Head of caudate nucleus (tissue), 42 donors: ENCODE measurements at places on chromosomes 5 and 9.

- DNase-seq: no peak
Measured at GRCh38 chr9:128906741-128907140, 14.0 kb upstream of the PHYHD1 start.

DNA sequence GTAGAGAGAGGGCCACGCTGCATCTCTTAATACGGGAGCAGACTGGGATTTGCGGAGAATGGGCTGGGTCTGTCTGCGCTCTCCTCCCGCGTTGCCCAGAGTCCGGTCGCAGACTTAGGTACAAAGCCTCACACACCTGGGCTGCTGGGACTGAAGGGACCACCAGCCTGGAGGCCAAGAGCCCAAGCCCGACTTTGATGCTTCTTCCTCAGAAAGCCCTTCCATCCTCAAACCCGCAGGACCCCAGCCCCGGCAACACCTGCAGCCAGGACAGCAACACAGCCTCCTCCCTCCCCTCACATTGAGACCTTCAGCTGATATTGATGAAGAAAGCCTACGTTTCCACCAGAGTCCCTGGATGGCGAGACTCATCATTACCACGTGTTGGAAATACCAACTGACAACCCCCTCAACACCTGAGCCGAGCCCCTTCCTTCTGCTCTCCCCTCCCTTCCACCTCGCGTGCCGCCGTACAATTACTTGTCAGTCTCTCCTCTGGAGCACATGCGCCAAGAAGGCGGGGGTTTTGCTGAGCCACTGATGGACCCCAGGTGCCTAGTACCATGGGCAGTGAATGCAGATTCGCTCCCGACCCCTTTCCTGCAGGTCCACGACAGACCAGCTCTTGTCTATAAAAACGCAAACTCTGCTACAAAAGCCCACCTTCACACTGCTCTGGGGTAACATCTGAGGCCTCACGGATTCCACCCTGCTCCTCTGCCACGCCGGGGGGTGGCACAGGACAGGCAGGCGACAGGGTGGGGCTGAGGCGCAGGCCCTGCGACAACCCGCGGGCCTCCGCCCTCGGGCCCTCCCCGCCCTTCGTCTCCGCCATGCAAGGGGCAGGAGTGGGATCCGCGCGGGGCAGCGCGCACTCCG is 841 bp downstream of the ASB6 start:
- no peak for DNase-seq

DNA sequence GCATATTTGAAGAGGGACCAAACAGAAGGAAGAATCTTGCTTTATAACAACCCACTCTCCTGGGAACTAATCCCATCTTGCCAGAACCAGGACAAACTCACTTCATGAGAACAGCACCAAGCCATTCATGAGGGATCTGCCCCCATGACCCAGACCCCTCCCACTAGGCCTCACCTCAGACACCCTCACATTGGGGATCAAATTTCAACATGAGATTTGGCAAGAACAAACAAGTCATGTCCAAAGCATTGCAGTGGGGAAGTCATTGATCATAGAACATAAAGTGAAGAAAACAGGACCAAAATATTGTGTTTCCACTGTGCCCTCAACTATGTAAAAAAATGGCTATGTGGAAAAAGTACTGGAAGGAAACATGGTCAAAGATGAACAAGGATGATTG is 43.9 kb downstream of the MAP1B start:
- no peak for DNase-seq

GRCh38 chr5:104344809-104345208 is 782.2 kb upstream of the NUDT12 start:
- DNase-seq: no peak

GRCh38 chr9:122217640-122218039 is 11.1 kb downstream of the LHX6 start:
- DNase-seq: no peak

- no peak for DNase-seq
Measured at GRCh38 chr5:154391788-154392187, 54.0 kb upstream of the SAP30L start.

DNA sequence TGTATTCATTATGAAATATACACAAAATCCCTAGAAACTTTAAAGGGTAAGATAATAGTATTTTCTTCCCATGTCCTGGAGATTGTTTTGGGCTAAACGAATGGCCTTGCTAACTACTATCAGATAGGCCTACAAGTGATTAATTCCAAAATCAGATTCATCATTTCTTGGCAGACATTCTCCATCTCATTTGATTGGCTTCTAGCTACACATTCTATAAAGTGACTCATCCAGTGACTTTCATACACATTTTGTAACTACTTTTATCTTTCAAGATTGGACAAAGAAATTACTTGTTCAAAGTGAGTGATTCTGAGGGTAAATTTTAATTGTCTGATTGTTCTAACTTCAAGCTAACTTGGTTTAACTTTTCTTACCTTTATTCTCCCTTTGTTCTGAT is 93.3 kb downstream of the RAPGEF6 start:
- no peak for DNase-seq

GRCh38 chr9:96660692-96661248 is 5.7 kb upstream of the PRXL2C start:
- DNase-seq: no peak

DNA sequence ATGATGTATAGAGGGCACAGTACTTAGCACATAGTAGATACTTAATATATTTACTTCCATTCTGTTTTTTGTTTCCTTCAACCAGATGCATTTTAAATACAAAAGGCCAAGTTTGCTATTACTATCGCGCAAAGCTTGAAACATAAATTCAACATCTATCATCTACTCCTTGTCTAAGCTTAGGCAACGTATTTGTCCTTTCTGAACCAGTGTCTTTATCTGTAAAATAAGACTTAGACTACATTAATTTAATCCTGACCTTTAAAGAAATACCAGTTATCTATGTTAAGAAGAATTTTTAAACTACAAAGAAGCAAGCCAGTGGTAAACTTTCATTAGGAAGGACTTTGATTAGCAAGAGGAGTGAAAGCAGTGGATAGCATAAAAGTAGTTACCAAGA is 173.0 kb downstream of the WDR70 start:
- no peak for DNase-seq

DNA sequence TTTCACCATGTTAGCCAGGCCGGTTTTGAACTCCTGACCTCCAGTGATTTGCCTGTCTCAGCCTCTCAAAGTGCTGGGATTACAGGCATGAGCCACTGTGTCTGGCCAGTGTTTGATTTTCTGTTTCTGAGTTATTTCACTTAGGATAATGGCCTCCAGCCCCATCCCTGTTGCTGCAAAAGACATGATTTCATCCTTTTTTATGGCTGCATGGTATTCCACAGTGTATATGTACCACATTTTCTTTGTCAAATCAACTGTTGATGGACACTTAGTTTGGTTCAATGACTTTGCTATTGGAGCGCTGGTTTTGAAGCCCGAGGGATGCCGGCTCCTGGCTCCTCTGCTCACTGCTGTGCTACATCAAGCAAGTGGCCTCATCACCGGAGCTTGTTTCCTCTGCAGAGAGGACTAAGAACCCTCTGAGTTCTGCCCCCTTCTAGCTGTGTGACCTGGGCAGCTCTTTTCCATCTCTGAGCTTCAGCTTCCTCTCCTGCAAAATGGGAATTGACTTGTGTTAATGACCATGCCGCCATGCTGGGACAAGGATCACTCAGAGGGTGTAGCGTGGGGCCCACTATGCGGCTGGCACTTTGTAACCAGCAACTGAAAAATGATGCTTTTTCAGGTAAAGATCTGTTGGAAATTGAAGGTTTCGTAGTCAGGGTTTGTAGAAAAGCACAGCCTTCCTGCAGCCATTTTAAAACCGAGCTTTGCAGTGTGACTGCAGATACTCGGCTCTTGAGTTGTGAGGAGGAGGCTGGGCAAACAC is 4.6 kb upstream of the NEURL1B start:
- no peak for DNase-seq

DNA sequence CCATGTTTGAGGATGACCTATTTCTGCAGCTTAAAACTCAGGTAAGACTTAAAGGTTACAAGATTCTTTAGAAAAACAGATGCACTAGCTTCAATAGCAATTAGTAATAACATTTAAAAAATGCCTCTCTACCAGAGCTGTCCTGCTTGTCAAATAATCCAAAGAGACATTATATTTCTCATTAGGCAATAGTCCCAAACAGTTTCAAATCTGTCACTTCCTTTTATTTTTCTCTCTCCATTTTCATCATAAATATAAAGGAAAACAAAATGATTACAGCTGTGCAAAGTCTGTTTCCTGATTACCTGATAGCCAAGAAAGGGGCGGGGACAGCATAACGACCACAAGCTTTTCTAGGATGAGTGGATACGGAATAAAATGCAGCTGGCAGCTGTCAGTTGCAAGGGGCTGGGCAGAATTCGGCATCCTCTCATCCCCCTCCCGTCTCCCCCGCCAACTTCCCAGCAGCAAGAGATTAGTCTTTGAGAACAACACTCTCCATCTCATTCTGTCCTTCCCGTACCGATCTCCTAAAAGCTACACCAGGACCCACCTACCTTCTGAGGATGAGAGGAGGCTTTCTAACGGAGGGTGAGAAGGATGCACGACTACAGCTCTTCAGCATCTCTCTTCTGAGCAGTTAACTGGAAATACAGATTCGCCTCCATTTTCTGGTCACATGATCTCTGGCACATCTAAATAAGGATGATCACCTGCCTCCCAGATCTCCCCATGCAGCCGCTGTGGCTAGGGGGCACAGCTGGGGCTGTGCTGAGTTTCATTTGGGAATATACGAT is 72.5 kb upstream of the PCA3 start:
- peak; percentile 72 for DNase-seq

GRCh38 chr9:127874301-127875221 is 2.9 kb downstream of the AK1 start:
- peak; percentile 28 for DNase-seq

DNA sequence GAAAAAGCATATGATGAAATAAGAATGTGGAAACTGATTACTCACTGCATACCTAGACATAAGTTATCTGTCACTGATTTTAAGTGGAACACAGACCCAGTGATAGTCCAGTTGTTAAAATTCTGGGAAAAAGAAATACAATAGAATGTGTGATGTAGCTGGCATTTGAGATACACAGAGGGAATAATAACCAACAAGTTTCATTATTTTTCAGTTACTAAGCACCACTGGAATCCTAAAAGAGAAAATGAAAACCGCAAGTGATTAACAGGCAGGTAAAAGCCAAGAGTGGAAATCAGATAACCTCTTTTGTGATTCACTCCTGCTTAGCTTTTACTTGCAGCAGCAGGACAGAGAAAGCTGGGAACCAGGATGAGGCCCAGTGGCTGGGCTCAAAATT is 994.0 kb upstream of the SEMA6A start:
- DNase-seq: no peak

DNA sequence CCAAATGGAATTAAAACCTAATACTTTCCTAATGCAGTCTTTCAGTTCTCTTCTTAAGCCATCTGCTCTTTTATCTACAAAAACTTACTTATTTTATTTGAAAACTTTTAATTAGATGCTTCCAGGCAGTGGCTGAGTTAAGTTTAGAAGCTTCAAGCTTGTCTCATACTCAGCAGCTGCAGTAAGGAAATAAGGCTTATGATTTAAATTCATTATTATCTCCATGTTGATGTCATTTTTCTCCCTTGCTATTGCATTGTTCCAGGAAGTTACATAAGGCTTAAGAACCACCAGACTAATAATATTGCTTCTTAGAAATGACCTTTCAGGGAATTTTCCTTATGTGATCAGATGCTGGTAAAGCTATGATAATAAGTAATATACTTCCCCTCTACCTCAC is 119.6 kb downstream of the PPP2R2B start:
- DNase-seq: no peak

GRCh38 chr9:72113056-72113455 is 36.2 kb upstream of the GDA start:
- no peak for DNase-seq

DNA sequence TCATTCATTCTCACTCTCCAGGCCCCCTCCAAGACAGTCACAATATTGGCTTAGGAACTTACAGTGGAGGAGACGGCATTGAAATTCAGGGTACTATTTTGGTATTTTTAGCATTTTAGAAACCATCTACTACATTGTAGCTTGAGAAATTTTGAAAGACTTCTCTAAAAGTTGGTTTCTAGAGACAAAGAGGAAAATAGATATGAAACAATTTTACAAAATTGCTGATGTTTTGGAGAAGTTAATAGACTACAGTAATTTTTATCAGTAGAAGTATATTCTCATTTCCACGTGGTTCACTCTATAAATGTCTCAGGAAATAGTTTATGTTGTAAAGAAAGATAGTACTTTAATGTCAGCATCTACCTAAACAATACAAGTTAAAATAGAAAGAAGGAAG is 63.2 kb upstream of the ZSWIM6 start:
- DNase-seq: no peak

DNA sequence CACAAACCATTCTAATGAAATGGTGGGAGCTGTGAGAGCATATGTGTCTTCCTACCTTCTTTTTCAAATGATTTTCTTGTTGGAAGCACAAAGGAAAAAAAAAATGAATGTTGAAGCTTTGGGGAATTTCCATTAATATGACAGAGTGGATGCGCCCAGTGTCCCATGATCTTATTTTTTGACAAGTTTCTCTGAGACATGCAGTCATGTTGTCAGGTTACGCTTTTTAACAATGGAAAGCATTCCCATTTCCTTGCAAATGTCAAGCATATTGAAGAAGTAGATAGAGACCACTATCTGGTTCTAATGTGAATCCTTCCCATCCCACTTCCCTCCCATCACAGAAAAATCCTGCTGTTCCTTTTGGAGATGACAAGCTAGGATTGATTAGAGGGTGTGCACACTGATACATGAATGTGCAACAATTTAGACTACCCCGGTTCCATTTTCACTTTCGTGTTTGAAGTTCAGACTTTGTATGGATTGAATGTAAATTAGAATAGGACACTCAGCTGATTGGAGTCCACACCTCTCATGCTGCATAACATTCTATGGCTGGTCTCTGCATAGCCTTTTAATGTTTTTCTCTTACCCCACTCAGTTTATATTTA is 919.4 kb downstream of the TLE4 start:
- no peak for DNase-seq

DNA sequence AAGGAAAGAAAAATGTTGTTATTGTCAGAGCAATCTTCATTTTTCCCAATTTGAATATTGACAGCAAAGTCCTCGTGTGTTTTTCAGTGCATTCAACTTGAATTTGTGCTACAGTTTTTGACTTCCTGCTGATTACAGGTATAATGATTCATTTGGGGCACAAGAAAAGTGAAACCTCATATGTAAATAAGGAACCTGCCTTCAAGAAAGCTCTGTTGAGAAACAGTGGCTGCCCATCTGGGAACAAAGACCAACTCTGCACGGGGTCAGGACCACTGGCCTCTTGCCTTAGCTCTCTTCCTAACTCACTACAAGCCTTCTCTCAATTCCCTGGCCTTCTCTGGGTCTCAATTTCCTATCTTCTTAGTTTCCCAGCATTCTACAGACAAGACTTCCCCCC is 21.0 kb downstream of the TIMD4 start:
- no peak for DNase-seq

GRCh38 chr5:143434261-143435209 is 31.0 kb upstream of the NR3C1 start:
- DNase-seq: no peak
